Fibroblast of lung (primary cell): ENCODE measurements at places on chromosomes 6 and 20.
A peak's percentile ranks its signal among the peaks of the same experiment; 100 is the strongest.

DNA sequence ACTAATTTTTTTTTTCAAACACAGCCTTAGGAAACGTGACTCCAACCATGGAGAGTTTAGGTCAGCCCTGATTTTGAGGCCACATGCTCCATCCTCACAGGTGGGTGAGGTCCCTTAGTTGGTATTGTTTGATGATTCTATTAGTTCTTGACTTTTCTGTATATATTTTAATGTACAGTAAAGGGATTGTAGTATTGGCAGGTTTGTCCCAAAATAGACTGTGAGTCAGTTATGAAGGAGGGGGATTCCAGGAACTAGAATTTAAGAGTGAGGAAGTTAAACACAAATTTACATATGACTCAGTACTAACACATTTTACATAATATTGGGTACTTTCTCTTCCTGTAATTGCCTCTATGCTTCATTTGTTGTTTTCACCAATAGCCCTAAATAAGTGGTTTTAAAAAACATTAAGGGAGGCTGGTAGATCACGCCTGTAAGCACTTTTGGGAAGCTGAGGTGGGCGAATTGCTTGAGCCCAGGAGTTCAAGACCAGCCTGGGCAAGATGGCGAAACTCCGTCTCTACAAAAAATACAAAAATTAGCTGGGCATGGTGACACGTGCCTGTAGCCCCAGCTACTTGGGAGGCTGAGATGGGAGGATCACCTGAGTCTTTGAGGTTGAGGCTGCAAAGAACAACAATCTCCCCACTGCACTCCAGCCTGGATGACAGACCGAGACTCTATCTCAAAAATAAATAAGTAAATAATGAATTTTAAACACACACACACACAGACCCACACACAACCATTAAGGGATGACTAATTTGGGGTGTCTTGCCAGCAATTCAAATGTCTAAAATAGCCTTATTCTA lies 81.8 kb downstream of the SGK1 start:
- peak; percentile 62 for DNase-seq

DNA sequence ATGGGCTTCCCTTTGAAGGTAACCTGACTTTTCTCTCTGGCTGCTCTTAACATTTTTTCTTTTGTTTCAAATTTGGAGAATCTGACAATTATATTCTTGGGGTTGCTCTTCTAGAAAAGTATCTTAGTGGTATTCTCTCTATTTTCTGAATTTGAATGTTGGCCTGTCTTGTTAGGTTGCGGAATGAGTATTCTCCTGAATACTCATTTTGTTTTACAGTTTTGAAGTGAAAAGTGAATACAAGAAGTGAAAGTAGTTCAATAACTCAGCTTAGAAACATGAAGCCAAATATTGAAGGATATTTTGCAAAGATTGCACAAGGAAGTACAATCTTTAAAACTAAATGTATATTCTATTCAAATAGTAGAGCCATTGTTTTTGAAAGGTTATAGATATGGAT lies 120.2 kb upstream of the MAP3K4 start:
- no peak for DNase-seq

DNA sequence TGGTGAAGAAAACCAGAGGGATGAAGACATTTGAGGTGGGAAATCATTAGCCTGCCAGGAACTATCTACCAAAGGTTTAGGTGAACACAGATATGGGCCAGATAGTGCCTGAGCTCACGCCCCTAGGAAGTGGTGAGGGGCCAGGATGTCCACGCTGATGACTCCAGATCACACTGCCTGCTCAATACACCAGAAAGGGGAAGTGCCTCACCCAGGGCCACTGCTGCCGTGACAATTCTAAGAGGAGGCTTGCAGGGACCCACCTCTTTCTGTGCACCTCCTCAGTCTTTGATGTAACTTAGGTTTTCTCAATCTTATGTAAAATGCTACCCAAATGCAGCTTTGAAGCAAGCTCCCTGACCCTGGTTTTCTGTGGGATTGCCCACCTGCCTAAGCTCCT lies 5.4 kb upstream of the RAB44 start:
- no peak for DNase-seq

- DNase-seq, result no peak
Observed at GRCh38 chr6:36336779-36337241, at the start of gene BNIP5. TSS of gene BNIP5 (minus strand) at chr6:36336888. CDS start at chr6:36330690, 6,198 bp downstream.

DNA sequence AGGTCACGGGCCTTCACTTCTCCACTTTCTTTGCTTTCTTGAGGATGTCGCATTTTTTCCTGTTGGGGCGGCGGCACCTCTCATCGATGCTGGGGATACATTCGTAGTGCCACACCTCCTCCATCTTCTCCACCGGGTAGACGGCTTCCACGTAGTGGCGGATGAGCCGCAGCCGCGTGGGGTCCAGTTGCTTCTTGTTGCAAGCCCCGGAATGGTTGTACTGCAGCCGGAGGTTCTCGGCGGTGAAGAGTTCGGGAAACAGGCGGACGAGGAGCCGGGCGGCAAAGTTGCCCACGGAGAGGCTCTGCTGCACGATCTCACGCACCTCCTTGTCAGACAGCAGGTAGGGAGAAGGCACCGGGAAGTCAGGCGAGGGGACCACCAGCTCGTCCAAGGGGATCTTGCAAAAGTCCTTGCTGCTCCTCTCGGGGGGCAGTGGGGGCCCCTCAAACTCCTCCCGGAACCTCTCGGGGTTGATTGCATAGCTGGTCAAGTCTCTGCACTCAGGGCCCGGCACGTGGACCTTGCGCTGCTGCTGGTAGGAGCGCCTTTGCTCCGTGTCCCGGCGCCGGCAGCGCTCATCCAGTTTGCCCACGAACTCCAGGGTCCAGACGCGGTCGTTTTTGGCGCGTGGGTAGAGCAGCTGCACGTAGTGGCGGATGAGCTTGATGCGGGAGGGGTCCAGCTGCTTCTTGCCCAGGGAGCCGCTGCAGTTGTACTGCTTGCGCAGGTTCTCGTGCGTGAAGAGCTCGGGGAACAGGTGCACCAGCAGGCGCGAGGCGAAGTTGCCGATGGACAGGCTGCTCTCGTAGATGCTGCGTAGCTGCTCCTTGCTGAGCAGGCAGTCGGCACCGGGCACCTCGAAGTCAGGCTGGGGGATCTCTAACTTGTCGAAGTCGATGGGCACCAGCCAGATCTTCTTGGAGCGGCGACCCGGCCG lies 41.0 kb downstream of the MTRES1 start:
- DNase-seq, result no peak

GRCh38 chr6:148769304-148769968 lies 22.6 kb downstream of the UST start:
- no peak for DNase-seq

- peak; percentile 29 for DNase-seq
Observed at GRCh38 chr6:104887350-104887749, 27.6 kb upstream of the HACE1 start.

- no peak for DNase-seq
Observed at GRCh38 chr20:53834749-53835148, 235.6 kb downstream of the BCAS1 start.
